Stimulated activated naive CD8-positive, alpha-beta T cell treated with anti-CD3 and anti-CD28 coated beads, Interleukin-15, Interleukin-2, amounts not matched to agents 100 U/mL and 50 U/mL, for 24 hours (primary cell): ENCODE measurements at places on chromosomes 1 and 21.
A peak's percentile ranks its signal among the peaks of the same experiment; 100 is the strongest.

GRCh38 chr1:235838021-235838420 lies 28.7 kb downstream of the LYST start:
- DNase-seq = no peak

DNA sequence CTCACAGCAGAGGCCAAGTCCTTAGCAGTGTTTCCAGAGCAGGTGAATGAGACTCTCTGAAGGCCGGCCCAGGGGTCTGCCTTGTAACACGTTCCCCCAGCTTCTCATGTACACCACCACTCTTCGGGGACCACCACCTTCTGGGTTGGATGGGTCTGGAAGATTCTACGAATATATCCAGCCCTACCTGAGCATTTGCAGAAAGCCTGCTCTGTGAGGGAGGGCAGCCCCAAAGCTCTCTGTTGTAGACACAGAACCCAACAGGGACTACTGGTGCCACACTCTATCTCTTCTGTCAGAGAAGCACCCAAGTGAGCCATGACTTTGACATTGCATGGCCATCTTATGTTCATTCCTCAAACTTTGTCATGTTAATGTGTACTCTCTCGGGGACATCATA lies 61.8 kb downstream of the CD247 start:
- DNase-seq = no peak

- no peak for DNase-seq
Observed at GRCh38 chr1:154848983-154849382, 21.1 kb downstream of the KCNN3 start.

GRCh38 chr1:107551456-107551855 lies 410.6 kb downstream of the NTNG1 start:
- DNase-seq = no peak

- DNase-seq = no peak
Observed at GRCh38 chr1:118627435-118627834, 360.7 kb downstream of the TBX15 start.

- DNase-seq = no peak
Observed at GRCh38 chr21:38834725-38835124, 29.0 kb downstream of the ETS2 start.

GRCh38 chr1:100134872-100135271 lies 1.9 kb downstream of the TRMT13 start:
- no peak for DNase-seq

GRCh38 chr1:1677718-1678580 lies 14.6 kb downstream of the SLC35E2B start:
- peak; percentile 72 for DNase-seq

DNA sequence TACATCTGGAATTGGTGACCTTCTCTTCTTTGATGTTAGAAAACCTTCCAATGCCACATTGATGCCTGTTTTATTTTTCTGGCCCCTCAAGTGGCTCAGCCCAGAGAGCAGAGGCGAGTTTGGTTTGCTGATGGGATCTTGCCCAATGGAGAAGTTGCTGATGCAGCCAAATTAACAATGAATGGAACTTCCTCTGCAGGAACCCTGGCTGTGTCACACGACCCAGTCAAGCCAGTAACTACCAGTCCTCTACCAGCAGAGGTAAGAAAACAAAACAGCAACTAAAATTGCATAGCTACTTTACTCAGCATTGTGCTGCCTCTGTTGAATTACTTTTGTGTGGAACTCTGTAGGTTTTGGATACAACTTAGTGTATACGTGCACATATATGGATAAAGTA lies 97.6 kb downstream of the CC2D1B start:
- DNase-seq = no peak

GRCh38 chr1:8456308-8456912 lies 138.5 kb downstream of the SLC45A1 start:
- no peak for DNase-seq

- no peak for DNase-seq
Observed at GRCh38 chr21:38833117-38833516, 27.4 kb downstream of the ETS2 start.

DNA sequence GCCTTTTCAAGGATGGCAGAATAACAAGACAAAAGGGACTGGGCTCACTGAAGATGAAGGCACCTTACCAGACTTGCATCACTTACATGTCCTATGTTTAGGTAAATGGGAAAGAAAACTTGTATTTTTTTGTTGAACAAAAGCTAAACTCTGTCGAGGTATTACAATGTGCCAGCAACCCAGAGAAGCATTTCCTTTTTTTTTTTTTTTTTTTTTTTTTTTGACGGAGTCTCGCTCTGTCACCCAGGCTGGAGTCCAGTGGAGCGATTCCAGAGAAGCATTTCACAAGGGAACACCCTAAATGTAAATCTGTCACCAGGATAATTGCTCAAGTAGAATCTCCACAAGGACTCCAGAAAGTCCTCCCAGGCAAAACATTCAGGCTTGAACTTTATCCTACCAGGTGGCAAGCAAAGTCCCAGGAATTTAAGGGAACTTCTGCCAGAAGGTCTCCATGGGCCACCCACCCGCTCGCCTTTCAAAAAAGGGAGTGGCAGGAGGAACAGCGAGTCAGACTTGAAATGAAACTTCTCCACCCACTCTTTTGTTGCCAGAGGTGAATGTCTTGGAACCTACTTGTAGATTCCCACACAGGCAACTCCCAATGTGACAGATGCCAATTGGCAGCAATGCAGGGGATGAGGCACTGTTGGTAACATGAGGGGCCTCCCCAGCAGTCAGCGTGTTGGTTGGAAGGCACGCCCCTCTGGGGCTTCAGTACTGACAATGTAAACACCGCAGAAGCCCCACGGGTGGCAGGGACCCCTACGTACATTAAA lies 125.0 kb downstream of the TIAM1 start:
- peak; percentile 12 for DNase-seq

- DNase-seq = peak; percentile 66
Observed at GRCh38 chr21:34129039-34129891, 55.9 kb downstream of the MRPS6 start.

DNA sequence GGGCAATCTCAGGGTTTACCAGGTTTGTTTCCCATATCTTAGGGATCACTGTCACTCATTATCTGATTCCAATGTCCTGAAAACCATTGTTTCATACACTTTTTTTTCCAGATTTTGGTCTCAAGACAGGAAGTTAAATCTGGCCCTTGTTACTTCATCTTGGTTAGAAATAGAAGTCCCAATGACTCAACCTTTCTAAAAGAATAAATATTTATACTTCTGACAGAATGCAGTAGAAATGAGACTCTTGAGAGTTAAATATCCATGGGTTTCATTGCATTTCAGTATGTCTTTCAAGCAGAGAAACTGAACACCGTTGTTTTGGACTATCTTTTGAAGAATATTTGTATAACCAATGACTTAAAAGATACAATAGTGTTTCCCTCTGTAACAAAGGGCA lies 19.8 kb upstream of the VCAM1 start:
- DNase-seq = no peak

DNA sequence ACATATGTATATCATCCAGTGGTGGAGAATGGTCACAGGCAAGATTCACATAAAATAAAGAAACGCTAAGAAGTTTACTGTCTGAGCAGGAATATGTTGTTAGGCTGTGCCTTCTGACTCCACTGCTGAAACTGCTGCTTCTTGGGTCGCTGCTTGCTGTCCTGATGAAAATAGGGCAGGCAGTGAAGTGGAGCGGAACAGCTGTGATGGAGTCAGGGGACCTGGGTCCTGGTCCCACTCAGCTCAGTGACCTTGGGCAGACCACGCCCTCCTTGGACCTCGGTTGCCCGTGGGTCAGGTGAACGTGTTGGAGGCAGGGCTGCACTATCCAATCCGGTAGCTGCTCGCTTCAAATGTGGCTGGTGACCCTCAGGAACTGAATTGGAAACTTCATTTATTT lies 33.4 kb upstream of the IFFO2 start:
- DNase-seq = no peak

DNA sequence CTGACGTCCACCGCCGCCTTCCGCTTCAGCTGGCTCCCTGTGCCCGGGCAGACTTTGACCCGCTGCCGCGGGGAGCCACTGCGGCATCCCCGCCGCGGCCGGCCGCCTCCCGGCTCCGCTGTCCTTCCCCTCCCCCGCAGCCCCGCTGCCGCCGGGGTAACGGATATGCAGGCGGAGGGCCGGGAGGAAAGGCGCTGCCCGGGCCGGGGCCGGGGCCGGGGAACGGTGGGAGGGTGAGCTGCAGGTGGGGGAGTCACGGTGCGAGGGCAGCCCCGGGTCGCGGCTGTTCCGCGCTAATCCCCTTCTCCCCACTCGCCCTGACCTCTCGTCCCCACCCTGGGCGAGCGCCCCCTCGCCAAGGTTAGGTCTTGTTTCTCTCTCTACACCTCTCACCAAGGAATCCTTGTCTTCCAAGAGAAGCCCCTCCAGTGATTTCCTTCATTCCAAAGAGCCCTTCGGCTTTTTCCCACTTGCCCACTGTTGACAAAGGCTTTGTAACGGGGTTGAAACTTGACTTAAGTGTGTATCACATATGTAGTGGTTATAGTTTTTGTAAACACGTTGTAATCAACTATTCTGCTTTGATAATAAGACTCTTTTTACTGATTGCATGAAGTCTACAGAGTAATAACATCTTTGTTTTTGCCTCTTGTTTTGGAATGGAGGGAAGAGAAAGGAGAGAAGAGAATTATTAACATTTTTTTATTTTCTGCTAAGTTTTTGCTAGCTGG lies 669 bp downstream of the XPR1 start:
- peak; percentile 72 for DNase-seq

DNA sequence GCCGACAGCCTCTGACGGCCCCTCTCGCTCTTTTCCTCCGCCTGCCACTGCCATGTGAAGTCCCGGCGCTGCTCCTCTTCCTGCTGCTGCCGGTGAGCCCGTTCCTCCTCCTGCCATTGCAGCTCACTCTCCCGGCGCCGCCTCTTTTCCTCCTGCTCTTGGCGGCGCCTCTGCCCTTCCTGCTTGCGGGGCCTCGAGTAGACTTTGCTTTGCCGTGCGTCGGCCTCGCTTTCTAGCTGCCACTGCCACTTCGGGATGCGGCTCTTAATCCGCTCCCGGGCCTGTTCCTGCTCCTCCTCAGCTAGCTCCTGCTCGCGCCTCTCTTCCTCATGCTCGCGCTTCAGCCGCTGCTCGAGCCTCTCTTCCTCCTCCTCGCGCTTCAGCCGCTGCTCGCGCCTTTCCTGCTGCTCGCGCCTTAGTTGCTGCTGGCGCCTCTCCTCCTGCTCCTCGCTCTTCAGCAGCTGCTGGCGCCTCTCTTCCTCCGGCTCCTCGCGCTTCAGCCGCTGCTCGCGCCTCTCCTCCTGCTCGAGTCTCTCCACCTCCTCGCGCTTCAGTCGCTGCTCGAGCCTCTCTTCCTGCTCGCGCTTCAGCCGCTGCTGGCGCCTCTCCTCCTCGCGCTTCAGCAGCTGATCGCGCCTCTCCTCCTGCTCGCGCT lies 4.3 kb downstream of the TCHH start:
- DNase-seq = peak; percentile 40

GRCh38 chr1:150473659-150474058 lies 13.6 kb upstream of the TARS2 start:
- DNase-seq = no peak

- DNase-seq = no peak
Observed at GRCh38 chr1:12159816-12160215, 7.0 kb upstream of the TNFRSF1B start.

- DNase-seq = no peak
Observed at GRCh38 chr21:38646213-38646837, 148.0 kb upstream of the ERG start.

- peak; percentile 19 for DNase-seq
Observed at GRCh38 chr1:27862671-27863537, 9.4 kb upstream of the THEMIS2 start.

GRCh38 chr21:33587792-33588484 lies 546 bp downstream of the DONSON start:
- no peak for DNase-seq

GRCh38 chr1:53214376-53214940 lies 6.0 kb downstream of the CZIB start:
- no peak for DNase-seq

- DNase-seq = no peak
Observed at GRCh38 chr1:70672442-70672888, 261.4 kb downstream of the CTH start.

- DNase-seq = no peak
Observed at GRCh38 chr1:81149649-81150325, 650.9 kb upstream of the ADGRL2 start.

DNA sequence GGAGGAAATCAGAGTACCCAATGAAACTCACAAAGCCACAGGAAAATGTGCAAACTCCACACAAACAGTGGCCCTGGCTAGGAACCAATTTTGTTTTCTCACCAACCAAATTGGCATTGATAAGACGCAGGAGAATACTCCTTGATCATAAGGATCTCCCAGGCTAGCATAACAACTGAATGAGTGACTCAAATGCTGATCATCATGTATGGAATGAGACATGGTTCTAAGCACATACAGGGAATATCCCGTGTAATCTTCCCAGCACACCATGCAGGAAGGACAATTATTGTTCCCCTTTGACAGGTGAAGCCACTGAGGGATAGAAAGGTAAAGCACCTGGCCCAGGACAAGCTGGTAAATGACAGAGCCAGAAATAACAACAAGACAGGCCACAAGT lies 180.0 kb upstream of the DUSP10 start:
- DNase-seq = no peak

DNA sequence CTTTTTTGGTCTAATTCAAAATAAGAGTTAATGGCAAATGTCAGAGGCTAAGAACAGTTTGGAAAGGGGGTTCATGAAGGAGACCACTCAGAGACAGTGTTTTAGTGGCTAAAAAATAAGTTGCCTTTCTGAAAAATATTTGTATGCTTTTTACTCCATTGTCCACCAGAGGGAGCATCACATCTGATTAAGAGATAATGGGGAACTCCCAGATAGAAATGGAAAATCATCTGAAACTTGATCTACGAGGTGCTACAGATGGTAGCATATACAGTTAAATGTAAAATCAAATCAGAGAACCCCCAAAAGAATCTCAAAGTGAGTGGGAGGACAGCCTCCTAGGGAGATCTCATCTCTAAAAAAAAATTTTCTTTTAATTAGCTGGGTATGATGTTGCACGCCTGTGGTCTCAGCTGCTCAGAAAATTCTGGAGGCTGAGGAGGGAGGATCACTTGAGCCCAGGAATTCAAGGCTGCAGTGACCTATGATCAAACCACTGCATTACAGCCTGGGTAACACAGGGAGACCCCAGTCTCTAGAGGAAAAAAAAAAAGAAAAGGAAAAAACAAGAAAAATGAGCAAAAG lies 9.7 kb downstream of the SMYD3 start:
- DNase-seq = no peak

GRCh38 chr1:153404086-153404635 lies 12.2 kb upstream of the S100A7A start:
- no peak for DNase-seq

- no peak for DNase-seq
Observed at GRCh38 chr1:172135076-172135672, 285.3 kb upstream of the C1orf105 start.

DNA sequence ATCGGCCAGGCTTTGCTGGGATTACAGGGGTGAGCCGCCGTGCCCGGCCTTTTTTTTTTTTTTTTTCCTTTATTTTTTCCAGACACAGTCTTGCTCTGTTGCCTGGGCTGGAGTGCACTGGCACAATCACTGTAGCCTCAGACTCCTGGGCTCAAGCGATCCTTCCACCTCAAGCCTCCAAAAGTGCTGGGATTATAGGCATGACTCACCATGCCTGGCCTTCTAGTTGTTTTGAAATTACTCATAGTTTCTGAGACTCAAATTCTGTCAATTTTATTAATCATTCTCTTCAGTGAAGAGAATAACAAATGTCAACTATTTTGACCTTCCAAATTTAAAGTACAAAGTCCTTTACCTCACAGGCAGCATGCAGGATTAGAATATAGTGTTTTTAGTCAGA lies 374.5 kb downstream of the PLA2G4A start:
- no peak for DNase-seq

- DNase-seq = no peak
Observed at GRCh38 chr1:159949123-159949522, 3.7 kb upstream of the IGSF9 start.

GRCh38 chr1:6634371-6635052 lies 9.8 kb downstream of the THAP3 start:
- peak; percentile 52 for DNase-seq
